ENCODE measurements at places on chromosomes 5 and 9. TPM values are rescaled to one million over a fixed set of nuclear protein-coding genes. Genes with fewer than 3 reads are reported as not detected.

DNA sequence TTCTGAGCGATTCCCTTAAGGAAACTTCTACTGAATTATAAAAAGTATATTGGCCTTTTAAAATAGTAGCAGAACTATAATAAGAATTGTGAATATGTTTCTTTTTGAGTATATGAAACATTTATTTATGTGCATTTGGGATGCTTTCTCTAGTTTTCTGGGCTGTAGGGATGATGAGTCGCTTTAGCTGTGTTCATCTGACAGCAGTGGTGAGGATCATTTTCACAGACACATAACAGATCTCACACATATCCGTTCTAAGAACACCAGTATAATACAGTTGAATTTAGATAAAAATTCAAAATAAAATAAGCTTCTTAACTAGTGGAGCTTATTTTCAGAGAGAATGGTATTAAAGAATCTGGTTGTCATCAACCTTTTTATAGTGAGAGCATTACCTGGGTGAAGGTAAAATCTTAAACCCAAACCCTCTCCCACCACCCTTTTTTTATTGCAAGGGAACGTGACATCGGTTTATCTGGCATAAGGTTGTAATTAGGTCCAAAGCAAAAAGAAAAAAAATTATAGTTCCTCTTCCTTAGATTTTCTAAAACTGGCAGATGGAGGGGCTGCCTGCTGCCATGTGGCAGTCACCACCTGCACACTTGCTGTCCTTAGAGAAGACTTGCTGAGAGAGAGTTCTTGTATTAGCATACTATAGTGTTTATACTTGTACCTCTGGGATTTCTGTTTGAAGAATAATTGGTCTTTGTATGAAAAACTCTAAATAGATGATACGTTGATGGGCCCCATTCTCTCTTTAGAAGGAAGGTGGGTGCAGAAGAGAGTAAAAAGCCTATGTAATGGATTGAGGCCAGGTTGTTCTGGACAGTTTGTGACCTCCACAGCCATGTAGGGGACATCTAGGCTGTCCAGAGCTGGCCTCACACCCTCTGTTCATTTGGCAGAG is 86.8 kb downstream of the CAMK4 start:
- no peak for DNase-seq

GRCh38 chr5:82918311-82919031 is 158.7 kb downstream of the TMEM167A start:
- no peak for DNase-seq

DNA sequence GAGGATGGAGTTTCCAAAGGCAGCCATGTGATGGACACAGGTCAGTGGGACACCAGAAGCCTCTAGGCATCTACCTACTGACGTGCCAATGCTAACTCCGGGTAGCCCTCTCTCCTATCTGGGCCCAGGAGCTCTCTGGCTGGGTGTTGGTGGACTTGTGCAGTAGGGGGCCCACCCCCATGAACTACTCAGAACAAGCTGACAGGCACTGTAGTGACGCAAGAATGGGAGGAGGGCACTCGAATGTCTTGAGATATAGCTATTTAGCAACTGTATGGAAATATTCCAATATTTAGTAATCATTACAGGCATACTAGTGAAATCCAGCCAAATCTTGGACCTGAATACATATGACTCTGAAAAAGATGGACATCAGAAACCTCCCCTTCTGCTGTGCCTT is 5.7 kb upstream of the DOCK2 start:
- peak; percentile 79 for DNase-seq

C1QTNF3 gene
- total RNA-seq = 1.3 TPM

PCDHA3 gene
- not detected for total RNA-seq

ADCY2 gene
- not detected for total RNA-seq

CDKN2A gene
- not detected for total RNA-seq

ERGIC1 gene
- total RNA-seq = 65.6 TPM

GRCh38 chr9:24011009-24011717 is 185.1 kb upstream of the ELAVL2 start:
- DNase-seq = no peak

DNA sequence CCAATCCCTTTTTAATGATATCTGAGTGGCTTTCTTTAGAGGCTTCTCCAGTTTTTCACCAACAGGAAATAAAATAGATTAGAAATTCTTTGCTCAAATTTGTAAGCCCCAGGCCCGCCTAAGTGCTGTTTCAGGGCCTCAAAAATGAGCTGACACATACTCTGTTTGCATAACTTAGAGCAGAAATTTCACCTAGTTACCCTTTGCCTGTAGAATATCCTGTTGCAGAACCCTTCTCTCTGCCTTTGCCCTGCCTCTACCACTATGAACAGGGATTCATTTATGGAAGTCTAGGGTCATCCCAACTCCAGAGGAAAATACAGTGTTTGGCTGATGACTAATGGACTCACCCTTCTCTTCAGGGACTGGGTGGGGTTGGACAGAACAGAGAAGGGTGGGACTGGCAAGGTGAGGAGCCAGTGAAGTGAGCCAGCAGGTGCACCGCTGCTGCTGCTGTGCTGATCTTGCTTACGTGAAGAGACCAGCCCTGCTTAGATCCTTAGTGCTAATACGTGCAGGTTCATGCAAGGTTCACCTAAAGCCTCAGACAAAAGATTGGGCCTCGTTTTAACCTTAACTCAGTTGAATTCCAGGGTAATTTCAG is 22.8 kb downstream of the OSTF1 start:
- no peak for DNase-seq

- peak; percentile 28 for DNase-seq
Measured at GRCh38 chr5:181189962-181190710, 14.9 kb downstream of the TRIM7 start.

DNA sequence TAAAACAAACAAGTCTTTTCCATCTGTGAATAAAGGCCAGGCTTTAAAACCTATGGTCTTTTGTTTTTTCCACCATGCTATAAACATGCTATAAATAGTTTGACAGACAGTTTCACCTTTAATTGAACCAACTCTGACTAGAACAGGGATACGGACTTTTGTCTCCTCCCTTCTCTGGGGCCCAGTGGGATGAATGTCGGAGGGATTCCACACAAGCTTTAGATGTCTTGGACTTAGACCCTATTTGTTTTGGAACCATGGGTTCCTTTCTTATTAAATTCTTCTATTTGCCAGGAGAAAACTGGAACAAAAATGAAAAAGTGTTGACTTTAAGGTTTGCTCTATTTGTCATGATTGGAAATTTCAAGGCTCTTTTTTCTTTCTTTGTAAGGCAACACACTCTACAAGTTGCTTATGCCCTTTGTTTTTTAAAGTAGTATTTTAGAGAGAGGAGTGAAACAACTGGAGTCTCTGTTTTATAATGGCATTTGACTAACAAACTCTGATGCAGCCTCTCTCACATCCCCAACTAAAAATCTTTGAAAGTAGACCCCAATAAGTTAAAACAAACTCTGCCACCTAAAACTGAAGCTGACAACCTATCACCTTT is 145.3 kb downstream of the MLLT3 start:
- no peak for DNase-seq

DNA sequence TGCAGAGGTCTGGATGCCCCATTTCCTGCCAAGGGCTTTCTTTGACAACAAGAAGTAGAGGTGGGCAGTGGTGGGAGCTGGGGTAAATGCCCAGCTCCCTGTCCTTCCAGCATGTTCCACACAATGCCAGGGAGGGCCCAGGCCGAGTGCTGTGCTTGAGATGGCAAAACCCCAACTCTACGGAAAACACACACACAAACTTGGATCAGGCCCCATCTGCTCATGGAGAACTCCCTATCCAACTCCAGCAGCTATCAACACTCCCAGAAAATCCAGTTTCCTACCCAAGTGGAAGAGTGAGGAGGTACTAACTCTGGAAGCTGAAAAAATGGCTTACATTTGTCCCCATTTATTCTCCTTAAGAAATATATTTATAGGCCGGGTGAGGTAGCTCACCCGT is 61.1 kb upstream of the FUBP3 start:
- DNase-seq = no peak

- DNase-seq = no peak
Measured at GRCh38 chr9:18877984-18878383, 155.0 kb downstream of the SAXO1 start.

DNA sequence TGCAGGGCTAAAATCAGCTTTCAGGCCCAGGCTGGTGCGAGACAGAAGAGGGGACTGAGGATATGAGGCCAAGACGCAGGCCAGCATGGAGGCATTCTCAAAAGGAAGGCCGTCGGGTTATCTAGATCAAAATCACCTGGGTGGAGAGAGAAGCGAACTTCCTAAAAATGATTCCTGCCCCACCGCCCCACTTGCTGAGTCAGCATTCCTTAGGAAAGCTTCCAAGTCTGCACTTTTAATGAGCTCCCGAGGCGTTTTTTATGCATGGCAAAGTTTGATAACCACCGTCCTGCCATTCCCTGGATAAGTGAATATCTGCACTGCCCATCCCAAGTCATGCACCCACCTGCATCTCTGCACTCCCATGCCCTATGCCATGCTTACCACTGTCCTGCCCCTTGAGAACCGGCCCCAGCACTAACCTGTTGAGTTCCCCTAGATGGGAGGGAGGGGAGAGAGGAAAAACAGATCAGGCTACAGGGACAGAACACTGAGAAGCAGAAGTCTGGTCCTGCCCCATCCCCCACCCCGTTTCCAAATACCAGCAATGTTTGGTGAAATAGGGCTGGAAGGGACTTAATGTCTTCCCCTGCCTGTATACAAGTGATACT is 1.6 kb upstream of the SPOCK1 start:
- DNase-seq = no peak

All from MG63 (cell line).